ENCODE measurements at places on chromosomes 12 and 14. TPM values are rescaled to one million over a fixed set of nuclear protein-coding genes. Genes with fewer than 3 reads are reported as not detected.

DNA sequence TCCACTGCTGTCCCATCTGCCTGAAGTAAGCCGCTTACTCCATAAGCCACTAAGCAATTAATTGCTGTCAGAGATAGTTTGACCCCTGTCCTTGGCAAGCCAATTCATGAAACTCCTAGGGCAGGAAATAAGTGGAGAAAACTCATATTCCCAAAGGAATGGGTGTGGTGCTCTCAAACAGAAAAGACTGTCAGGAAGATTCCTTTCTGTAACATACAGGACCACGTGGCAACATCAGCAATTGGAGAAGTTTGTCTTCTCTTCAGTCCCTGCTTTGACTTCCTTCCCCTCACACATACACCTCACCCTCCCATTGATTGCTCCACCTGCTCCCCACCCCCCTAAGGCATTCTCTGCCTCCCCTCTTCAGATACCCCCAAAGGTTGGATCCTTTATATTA lies 36.2 kb upstream of the MDM1 start:
- no peak for DNase-seq

KLRG1 gene
- 5.1 TPM for polyA plus RNA-seq

DNA sequence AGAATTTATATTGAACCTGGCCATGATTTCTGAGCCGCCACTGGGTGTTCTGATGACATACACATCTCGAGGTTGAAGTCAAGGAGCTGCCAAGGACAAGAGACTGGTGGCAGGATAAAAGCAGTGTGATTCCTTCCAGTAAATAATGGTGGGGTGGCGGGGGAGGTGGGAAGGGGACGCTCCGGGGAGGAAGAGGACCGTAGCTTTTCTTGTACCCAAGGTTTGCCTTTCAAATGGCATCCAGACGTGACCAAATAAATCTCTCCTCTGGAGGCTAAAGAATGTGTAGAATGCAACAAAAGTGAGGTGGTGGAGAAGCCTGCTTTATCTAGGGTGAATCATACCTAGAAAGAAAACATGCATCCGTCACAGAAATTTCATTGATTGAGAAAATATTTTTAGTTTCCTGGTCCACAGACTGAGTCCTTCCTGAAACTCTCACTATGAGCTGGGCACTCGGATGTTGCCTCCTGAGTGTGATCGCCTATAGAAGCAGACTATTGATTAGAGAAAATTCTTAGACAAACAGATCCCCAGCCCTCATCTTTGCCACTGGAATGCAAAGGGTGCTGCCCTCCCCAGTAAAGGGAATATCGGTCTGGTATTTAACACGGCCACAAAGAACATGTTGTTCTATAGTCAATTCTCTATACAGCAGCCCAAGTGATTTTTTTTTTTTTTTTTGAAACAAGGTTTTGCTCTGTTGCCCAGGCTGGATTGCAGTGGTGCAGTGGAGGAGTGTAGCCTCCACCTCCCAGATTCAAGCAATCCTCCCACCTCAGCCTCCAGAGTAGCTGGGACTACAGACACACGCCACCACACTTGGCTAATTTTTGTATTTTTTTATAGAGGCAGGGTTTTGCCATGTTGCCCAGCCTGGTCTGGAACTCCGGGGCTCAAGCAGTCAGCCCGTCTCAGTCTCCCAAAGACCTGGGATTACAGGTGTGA lies 112.1 kb downstream of the DPF3 start:
- no peak for DNase-seq

SERPINA1 gene
- 11.3 TPM for polyA plus RNA-seq
